ENCODE measurements at places on chromosomes 16 and 17.

GRCh38 chr17:43882761-43883415 lies 24.4 kb downstream of the MPP2 start:
- no peak for DNase-seq

GRCh38 chr17:28735242-28735722 lies 6.7 kb downstream of the NEK8 start:
- no peak for DNase-seq

GRCh38 chr16:57303021-57303909 lies 18.8 kb upstream of the PLLP start:
- DNase-seq, result no peak

DNA sequence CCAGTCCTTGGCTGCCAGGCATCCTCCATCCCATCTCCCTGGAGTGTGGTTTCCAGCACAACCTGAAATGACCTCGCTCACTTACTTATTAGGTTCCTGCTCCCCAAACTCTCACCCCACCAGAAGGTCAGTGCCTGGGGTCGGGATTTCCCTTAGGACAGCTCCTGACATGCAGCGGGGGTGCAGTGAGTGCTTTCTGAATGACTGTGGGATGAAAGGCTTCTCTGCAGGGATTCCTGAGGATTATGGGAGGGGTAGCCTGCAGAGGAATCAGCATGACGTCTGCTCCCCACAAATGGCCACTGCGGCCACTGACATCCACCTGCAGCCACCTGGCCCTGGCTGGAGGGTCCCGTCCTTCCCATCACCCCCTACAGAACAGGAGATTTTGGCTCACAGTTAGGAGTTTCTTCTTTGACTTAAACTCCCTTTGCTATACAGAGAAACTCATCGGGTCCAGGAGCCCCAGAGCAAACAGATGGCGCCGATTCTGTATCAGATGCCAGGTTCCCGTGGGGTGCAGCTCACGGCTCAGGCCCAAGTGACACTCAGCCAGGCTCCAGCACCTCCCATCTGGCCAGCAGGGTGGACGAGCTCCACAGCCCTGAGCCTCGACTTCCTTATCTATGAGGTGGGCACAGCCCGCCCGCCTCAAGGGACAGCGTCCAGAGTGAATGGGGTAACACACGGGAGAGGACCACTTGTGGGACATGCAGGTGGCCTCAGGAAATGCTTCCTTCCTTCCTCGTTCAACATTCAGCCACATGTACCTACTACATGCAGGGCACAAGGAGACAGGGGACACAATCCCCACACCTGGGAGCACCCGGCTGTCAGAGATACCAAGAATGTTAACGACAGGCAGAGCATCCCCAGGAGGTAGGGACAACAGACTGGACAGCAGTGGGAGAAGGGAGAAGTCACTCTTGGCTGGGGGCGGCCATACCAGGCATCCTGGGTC lies 69.8 kb downstream of the RMI2 start:
- DNase-seq, result no peak

DNA sequence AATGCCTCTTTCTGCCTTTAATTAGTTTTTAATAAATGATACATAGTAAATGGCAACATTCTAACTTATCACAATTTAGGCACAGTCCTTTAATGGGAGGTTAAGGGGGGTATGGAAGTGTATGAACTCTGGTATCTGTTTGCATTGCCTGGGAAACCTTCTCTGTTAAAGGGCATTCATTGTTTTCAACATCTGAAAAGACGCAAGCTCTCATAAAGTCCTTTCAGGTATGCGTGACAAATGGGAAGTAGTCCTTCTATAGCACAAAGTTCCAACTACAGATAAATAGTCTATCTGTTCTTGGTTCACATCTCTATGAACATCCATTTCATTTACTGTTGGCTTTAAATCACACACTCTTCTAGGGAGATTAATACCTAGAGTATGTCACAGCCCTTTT lies 298.0 kb upstream of the PMFBP1 start:
- no peak for DNase-seq
